ENCODE measurements at places on chromosomes 5 and 9.
A peak's percentile ranks its signal among the peaks of the same experiment; 100 is the strongest.

DNA sequence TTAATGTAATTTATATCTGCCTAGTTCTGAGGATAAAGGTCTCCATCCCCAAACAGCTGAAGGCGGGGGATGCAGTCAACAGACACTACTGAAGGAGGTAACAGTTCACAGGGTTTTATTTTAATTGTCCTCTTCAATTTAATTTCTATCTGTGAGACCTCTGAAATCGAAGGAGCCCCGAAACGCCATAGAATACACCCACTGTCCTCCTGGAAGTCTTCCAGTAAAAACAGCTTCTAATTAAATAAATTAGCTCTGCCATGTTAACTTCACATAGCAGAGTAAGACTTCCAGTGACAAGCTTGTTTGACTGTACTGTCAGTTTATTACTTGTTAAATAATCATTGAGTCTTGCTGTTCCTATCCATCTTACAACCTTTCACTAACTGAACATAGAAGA is 193.5 kb downstream of the SEC61B start:
- ATAC-seq: no peak

- peak; percentile 50 for ATAC-seq
These were observed 325.5 kb downstream of the ZNF608 start for GRCh38 chr5:124420952-124421351.

- no peak for ATAC-seq
These were observed 16.2 kb downstream of the SLC6A3 start for GRCh38 chr5:1429066-1429465.

GRCh38 chr5:176659512-176659839 is 12.2 kb downstream of the TSPAN17 start:
- ATAC-seq: no peak

GRCh38 chr5:57219386-57219785 is 45.5 kb downstream of the GPBP1 start:
- no peak for ATAC-seq

DNA sequence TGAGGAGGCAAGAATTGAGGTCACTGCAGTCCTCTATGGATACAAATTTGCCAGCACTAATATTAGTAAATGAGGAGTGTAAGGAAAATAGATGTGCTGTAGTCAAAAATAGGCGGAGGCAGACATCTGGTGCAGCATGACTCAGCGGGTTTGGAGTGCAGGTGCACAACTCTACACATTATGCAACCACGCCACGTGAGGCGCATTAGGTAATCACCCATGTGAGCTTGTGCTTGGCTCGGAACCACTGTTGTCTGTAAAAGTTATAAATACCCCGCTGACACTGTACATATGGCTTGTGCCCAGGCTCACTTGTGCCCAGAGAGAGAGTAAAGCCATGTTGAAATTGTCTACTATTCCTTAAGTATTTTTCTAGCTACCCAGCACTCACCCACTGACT is 623.5 kb upstream of the NUDT12 start:
- ATAC-seq: no peak

DNA sequence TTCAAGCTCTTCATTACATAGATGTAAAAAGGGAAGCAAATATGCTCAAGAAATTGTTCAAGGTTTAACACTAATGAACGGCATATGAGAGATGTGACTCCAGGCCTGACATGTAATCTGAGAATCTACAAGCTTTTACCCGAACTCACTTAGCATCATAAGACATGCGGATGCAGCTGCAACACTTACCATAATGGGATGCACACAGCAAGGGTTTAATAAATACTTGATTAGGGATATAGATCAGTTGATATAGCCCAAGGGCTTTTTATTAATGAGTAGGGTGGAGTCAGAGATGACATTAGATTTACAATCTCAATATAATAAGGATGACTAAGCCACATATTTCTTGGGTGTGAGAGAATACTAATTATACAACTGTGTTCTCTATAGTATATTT is 2215.5 kb downstream of the MAT2B start:
- no peak for ATAC-seq

DNA sequence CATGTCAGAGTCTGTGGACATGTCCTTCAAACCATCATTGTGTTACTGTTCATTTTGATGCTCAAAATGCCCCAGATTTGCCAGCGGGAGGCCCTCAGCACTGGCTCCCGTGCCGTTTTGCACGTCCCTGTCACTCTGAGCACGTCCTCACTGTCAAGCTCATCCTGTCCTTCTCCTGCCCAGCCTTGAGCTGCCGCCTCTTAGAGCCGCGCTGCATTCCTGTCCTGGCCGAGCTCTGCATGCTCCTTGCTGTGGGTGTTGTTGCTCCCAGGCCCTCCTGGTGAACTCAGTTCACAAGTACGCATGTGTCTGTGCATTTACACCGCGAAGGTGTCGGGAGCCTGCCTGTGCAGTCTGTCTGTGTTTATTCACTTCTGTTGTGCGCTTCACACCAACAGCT is 62.2 kb downstream of the WNK2 start:
- no peak for ATAC-seq

- peak; percentile 95 for ATAC-seq
These were observed 43.3 kb downstream of the ANKRD33B start for GRCh38 chr5:10607023-10607665.

DNA sequence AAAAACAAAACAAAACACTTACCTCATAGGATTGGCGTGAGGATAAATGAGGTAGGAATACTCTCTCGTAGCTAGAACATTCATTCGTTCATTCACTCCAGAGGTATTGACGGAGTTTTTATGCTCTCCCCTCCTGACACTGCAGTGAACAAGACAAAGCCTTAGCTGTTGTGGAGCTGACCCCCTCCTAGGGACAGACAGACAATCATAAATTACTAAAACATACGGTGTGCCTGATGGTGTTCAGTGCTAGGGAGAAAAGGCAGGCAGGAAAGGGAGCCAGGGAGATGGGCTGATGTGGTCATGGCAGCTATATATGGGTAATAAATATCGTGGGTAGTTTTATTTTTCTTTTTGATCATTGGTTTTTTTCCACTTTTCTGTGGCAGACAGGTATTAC is 5.7 kb upstream of the BRD3 start:
- ATAC-seq: no peak

- no peak for ATAC-seq
These were observed 36.4 kb downstream of the MTMR12 start for GRCh38 chr5:32276173-32276853.

- no peak for ATAC-seq
These were observed 626.4 kb upstream of the NUDT12 start for GRCh38 chr5:104189031-104189430.

- no peak for ATAC-seq
These were observed 286.7 kb upstream of the ZNF462 start for GRCh38 chr9:106576232-106576760.

GRCh38 chr9:7287065-7287464 is 512.5 kb downstream of the DMAC1 start:
- ATAC-seq: no peak

GRCh38 chr5:73170522-73170921 is 2.5 kb upstream of the TMEM174 start:
- ATAC-seq: no peak

DNA sequence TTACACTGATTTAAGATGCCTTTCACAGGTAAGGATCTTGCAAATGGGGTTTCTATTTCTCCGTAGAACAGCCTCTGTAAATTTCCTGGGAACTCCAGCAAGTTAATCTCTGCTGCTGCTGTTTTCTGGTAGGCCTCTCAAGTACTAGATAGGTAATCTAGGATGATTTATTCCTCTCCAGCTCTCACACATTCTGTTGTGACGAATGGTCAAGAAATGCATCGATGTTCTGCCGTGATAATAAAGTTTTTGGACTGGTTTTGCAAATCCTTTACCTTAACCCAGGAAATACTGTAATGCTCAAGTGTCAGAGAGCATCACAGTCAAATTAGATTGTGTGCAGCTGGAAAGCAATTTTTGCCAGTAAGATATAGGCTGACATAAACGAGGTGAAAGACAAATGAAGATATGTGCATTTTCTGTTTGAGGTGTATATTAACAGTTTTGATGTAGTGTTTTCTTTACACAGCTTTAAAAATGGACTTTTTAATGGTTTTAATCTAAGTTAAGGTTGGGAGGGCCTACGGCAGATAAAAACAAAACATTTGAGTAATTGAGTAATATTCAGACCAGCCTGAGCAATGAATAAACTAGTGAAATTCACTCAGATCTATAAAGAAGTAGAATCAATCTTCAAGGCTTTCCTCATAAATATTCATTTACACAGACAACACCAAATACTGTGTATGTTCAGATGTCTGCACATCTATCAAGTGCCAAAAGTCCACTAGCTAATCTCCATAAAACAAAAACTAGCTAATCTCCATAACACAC is 300.6 kb upstream of the EDIL3 start:
- ATAC-seq: no peak

DNA sequence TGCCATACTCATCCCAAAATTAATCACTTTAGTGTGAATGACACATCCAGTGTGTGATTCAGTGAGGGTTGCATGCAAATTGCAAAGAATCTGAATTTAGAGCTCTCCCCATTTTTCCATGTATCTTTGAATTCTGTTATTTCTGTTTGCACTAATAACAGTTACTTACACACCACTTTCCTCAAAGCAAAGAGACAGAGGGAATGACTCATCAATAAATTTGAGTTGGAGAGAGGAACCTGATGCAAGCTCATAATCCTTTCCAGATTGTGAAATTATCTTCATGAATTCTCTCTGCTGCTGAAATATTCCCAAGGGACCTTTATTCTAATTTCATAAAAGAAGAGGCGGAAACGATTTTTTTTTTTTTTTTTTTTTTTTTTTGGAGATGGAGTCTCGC is 204.8 kb downstream of the CDH9 start:
- ATAC-seq: no peak

Data from stimulated activated memory B cell treated with anti-CD40 and anti-IgM and Interleukin-4, amounts not matched to agents 10 μg/mL and 1 μg/mL and 100 μg/mL, for 72 hours (primary cell).